ENCODE measurements at places on chromosomes 2 and 18. TPM values are rescaled to one million over a fixed set of nuclear protein-coding genes. Genes with fewer than 3 reads are reported as not detected.

Gene UGT1A6
- 116 TPM for total RNA-seq

DNA sequence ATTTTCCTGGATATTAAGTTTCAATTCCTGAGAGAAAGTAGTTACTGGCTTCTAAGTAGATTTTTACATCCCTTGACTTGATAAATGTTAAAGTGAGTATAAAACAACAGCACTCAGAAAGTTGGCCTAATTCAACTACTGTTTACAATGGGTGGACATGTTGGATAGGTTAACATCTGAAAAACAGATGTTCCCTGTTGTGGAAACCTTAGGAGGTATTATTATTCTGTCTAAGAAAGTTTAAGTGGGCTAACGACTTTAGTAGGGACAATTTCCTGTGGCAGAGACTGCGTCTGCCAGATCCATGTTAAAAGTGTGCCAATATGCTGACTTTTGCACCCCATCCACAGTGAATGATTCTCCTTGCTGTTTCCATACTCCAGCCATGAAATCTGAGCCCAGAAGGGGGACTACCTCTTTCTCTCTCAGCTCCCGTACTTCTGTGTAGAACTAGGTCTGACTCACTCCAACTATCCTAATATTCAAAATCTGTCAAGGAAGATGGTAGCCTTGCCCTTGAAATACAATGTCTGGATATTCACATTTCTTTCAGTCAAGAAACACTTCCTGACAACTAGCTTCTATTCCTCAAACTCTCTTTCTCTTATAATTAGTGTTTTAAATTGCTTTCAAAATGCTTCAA lies 327.5 kb upstream of the HNRNPA3 start:
- no peaks in the 10 kb centered on the region for H3K4me1 ChIP-seq
- peaks cover 25% of the 10 kb centered on the region for H3K27me3 ChIP-seq
- H3K27ac ChIP-seq: no peak overlapping the region

GRCh38 chr2:61937886-61938285 lies 32.4 kb downstream of the COMMD1 start:
- H3K4me1 ChIP-seq: no peaks in the 10 kb centered on the region
- no peak overlapping the region for H3K27ac ChIP-seq
- no peak overlapping the region for H3K4me3 ChIP-seq

Gene REG3A
- not detected for total RNA-seq

- no peak overlapping the region for H3K4me3 ChIP-seq
- no peaks in the 10 kb centered on the region for H3K27me3 ChIP-seq
- DNase-seq: no peak
- no peak overlapping the region for H3K27ac ChIP-seq
- no peaks in the 10 kb centered on the region for H3K36me3 ChIP-seq
These were observed 32.9 kb downstream of the CD28 start for GRCh38 chr2:203739351-203739750.

DNA sequence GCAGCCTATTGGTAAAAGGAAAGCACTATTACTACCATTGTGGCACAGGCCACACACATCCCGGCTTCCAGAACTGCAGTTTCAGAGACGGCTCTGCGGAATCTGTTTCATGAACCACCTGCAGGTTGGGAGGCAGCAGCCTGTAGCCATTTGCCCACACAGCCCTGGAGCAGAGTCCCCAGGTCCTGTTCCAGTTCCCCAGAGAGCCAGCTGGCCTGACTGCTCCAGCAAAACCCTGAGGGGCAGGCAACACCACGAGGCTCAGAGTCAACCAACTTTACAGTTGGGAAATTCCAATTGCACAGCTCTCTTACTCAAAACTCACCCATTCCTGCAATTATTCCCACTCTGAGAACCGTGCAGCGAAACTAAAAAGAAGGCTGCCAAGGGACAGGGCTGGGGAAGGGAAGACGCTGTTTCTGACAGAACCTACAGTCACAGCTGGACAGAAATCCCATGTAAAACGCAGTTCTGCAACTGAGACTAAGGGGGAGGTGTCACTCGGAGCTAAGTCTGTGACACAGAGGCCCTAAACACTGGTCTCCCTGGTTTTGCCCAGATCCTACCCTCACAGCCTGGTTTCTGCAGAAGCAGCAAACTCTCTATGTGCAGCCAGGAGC lies 219.4 kb downstream of the TMEM163 start:
- H3K27ac ChIP-seq: no peak overlapping the region
- no peaks in the 10 kb centered on the region for H3K36me3 ChIP-seq
- no peaks in the 10 kb centered on the region for H3K27me3 ChIP-seq

DNA sequence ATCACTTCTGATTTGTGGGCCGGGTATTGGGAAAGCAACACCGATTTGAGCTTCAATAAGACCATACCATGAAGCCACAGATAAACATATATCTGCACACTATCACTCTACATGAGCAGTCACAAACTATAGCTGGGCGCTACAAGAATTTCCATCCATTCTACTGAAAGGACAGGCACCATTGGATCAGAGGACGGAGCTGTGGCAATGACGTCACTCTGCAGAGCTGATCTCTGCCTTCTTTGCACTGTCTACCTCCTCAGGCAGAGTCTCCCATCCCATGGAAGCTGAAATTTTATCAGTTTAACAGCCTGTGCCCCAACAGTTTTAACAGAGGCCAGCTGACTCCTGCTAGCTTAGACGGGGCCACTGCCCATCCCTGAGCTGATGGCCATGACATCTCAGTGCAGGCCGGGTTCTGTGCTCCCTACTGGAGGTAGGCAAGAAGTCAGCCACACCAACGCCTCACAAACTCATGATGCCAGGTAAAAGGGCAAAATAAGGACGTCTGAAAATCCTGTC lies 389.6 kb upstream of the SALL3 start:
- no peak overlapping the region for H3K27ac ChIP-seq
- no peaks in the 10 kb centered on the region for H3K4me1 ChIP-seq
- H3K27me3 ChIP-seq: no peaks in the 10 kb centered on the region
- H3K4me3 ChIP-seq: no peak overlapping the region
- no peaks in the 10 kb centered on the region for H3K36me3 ChIP-seq

Gene GAD1
- total RNA-seq: 11.2 TPM

DNA sequence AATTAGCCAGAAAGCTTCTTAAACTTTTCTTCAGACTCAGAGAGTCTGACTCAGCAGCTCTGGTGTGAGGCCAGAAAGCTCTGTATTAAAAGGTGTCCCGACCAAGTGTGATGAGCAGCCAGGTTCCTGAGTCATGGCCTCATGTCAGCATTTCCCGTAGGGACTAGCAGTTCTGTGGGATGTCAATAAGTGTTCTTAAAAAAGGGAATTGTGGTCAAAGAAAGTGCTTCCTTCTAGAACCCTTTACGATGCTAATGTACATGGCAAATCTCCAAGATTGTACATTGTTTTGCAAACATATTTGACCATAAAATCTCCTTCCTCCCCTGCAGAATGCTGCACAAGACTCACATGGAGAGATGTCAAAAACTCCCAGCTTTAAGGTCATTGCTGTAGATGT lies 80.1 kb downstream of the PLA2R1 start:
- no peaks in the 10 kb centered on the region for H3K36me3 ChIP-seq
- no peak overlapping the region for H3K4me3 ChIP-seq
- no peak overlapping the region for H3K27ac ChIP-seq

GRCh38 chr2:115584507-115584906 lies 1142.1 kb downstream of the DPP10 start:
- no peak for DNase-seq
- H3K4me1 ChIP-seq: no peaks in the 10 kb centered on the region
- H3K27ac ChIP-seq: no peak overlapping the region
- no peaks in the 10 kb centered on the region for H3K27me3 ChIP-seq

DNA sequence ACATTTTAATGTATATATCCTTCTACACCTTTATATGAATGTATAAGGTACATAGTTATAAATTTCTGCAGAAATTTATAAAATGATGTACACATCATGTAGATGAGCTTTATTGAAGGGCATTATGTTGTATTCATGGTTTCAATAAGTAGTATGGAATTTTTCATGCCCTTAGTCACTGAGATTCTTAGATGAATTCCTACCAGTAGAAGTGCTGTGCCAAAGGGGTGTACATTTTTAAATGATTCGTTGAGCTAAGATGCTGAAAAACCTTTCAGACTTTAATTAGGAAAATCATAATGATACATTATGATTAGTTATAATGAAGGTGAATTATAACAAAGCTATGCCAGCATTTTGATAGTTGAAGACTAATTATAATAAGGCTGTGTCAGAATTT lies 115.2 kb downstream of the ZNF236 start:
- H3K27ac ChIP-seq: no peak overlapping the region
- DNase-seq: no peak
- H3K27me3 ChIP-seq: no peaks in the 10 kb centered on the region
- H3K36me3 ChIP-seq: no peaks in the 10 kb centered on the region

Gene OR6B2
- not detected for total RNA-seq

Data from Calu3 (cell line).